ENCODE measurements at places on chromosomes 7 and 10.

DNA sequence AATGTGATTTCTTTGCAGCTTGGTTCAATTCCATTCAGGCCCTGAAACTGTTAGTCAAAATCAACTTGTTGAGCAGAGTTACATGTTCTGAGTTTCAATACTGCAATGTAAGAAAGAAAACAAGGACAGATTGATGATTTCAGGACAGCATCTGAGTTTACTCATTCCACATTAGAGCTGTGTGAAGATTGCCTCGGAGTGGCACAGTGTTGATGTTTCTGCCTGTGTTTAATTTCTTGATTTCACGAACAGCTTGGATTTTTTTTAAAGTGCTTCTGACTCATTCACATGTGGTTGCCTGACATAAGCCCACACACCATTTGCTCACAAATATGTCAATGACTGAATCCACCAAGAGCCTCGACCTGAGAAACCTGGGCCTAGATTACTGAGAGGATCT is 101.2 kb upstream of the PARD3 start:
- DNase-seq, result no peak

- no peak for DNase-seq
Measured at GRCh38 chr10:119409906-119410305, 132.6 kb downstream of the RGS10 start.

GRCh38 chr10:69567920-69568319 is 5.3 kb downstream of the NEUROG3 start:
- DNase-seq, result no peak

GRCh38 chr10:6062101-6062771 is at the start of gene IL2RA:
IL2RA (minus strand) TSS chr10:6062367; CDS start chr10:6062151, 216 bp downstream.
- peak; percentile 58 for DNase-seq

Measured in CD4-positive, alpha-beta T cell treated with Interleukin-6 at 100 ng/mL for 8 hours (primary cell).